ENCODE measurements at places on chromosomes 1 and 21.

- DNase-seq = no peak
Observed at GRCh38 chr1:68121536-68121935, 71.1 kb upstream of the DIRAS3 start.

GRCh38 chr21:40173816-40174215 is 306.6 kb downstream of the PCP4 start:
- peak; percentile 13 for DNase-seq

DNA sequence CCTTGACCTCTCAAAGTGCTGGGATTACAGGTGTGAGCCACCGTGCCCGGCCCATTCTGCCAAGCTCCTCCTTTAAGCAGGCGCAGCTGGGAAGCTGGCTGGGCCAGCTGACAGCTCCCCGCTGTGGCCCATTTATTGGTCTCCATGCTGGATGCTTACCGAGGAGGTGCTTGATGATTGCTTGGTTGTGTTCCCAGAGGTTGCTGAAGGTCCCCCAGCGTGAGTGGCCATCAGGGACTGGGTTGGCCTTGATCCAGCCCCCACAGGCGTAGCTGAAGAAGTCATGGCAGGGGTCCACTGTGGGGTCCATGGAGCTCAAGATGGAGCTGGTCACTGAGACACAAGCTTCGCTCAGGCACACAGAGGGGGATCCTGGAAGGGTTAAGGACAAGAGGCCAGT is 17.7 kb downstream of the ECE1 start:
- no peak for DNase-seq

- no peak for DNase-seq
Observed at GRCh38 chr1:117643601-117644000, 37.8 kb downstream of the TENT5C start.

- no peak for DNase-seq
Observed at GRCh38 chr1:119617751-119618691, 30.0 kb downstream of the ZNF697 start.

- DNase-seq = no peak
Observed at GRCh38 chr1:33379631-33380354, 51.1 kb downstream of the PHC2 start.

DNA sequence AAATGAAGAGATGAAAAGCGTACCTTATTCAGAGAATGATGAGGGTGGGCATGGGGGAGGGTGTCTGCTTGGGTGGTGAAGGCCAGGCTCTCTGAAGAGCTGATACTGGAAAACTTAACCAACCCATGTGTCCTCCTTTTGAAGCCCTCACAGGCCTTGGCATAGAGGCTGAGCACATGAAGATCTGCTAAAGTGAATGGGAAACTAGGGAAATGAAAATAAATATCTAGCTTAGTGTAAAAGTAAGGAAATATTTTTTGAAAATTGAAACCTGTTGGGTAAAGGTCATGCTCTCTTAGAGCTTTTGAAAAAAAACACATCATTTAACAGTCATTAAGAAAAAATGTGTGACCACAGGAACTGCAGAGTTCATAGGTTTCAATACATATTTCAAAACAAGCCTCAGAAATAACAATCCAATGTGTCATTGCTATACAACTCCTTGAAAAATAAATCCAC is 40.5 kb upstream of the RALGPS2 start:
- DNase-seq = no peak

GRCh38 chr1:86739648-86740509 is 35.5 kb downstream of the SH3GLB1 start:
- no peak for DNase-seq

DNA sequence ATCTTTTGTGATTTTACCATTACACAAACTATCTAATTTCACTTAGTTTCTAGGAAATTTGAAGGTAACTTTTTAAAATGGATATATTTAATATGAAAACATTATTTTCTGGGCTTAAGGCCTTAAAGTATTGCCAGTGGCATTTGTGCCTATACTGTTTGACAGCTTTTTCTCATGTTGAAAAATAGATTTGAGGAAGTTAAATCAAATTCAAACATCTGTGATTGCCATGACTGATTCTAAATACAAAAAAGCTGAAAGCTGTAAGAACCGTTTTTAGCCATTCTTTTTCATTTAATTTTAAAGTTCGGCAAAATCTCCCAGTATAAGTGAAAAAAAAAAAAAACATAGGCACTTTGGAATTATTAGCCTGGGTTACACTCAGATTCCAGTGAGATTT is 301.1 kb downstream of the DPYD start:
- no peak for DNase-seq

DNA sequence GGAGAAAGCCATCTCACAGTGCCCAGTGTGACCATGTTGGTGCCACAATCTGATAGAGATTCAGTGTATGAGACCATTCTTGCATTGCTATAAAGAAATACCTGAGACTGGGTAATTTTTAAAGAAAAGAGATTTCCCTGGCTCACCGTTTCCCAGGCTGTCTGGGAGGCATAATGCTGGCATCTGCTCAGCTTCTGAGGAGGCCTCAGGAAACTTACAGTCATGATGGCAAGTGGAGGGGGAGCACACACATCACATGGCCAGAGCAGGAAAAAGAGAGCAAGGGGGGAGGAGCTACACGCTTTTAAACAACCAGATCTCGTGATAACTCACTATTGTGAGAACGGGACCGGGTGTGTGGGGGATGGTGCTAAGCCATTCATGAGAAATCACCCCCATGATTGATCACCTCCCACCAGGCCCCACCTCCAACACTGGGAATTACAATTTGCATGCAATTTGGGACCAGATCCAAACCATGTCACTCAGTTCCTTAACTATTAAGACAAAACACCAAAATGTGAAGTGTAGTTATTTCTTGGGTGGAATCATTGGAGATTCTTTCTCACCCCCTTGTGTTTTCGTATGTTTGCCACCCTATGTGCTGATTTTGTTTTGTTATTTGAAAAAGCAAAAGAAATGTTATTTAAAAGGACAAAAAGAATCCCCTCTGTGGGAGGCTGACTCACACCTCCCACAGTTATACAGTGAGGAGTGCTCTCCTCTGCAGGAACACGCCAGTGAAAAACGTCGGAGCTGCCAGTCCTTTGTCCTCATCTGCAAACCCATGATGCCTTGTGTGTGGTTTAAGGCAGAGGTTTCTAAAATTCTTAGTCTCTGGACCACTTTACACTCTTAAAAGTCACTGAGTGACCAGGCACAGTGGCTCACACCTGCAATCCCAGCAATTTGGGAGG is 46.9 kb upstream of the IFNLR1 start:
- peak; percentile 15 for DNase-seq

- DNase-seq = no peak
Observed at GRCh38 chr1:218139761-218140160, 145.3 kb upstream of the RRP15 start.

DNA sequence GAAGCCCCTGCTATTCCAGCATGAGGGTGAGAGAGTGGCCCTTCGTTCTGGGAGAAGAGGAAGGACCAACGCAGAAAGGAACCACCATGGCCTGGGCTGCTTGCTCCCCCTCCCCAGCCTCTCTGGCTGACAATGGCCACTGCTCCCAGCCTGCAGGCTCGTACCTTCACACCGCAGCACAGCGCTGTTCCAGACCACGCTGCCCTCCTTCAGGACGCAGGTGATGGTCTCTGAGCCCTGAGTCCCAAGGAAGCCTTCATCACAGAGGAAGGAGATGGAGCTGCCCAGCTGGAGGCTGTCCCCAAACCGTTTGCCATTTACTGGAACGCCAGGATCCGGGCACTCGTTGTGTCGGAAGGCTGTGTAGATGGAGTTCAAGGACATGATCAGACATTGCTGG is 124.9 kb upstream of the HMGB4 start:
- no peak for DNase-seq

DNA sequence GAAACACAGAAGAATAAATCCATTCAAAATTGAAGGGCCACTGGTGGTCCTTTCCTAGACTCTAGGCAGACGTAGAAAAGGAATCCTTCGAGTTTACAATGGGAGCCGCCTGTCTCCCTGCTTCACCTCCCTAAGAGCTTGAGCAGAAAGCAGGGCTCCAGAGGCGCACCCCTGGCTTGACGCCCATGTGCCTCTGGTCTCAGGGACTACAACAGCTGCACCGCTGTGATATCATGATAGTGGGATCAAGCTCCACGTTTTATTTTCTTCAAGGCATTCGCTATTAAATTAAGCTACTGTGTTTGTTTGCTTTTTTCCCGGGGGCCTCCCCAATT is 403 bp upstream of the C1orf122 start:
- DNase-seq = no peak

- DNase-seq = peak; percentile 93
Observed at GRCh38 chr1:40393173-40393572, 19.6 kb downstream of the SMAP2 start.

GRCh38 chr1:64194168-64195080 is 9.0 kb upstream of the UBE2U start:
- peak; percentile 4 for DNase-seq

DNA sequence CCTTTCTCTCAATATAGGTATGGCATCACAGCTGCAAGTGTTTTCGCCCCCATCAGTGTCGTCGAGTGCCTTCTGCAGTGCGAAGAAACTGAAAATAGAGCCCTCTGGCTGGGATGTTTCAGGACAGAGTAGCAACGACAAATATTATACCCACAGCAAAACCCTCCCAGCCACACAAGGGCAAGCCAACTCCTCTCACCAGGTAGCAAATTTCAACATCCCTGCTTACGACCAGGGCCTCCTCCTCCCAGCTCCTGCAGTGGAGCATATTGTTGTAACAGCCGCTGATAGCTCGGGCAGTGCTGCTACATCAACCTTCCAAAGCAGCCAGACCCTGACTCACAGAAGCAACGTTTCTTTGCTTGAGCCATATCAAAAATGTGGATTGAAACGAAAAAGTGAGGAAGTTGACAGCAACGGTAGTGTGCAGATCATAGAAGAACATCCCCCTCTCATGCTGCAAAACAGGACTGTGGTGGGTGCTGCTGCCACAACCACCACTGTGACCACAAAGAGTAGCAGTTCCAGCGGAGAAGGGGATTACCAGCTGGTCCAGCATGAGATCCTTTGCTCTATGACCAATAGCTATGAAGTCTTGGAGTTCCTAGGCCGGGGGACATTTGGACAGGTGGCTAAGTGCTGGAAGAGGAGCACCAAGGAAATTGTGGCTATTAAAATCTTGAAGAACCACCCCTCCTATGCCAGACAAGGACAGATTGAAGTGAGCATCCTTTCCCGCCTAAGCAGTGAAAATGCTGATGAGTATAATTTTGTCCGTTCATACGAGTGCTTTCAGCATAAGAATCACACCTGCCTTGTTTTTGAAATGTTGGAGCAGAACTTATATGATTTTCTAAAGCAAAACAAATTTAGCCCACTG is 11.5 kb downstream of the HIPK1 start:
- DNase-seq = no peak

DNA sequence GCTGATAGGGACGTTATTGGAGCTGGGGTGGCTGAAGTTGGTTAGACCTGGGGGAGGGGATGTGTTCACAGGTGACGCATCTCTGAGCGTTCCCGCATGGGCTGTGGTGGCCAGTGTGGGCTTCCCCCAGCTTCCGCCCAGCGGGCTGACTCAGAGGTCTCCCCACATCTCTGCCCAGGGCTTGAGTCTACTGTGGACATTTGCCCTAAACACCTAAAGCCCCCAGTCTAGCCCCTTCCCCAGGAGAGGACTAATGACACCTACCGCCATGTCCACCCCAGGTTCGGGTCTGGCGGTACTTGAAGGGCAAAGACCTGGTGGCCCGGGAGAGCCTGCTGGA is 2.0 kb downstream of the AGRN start:
- DNase-seq = no peak

- DNase-seq = no peak
Observed at GRCh38 chr1:234555390-234556024, 54.5 kb downstream of the IRF2BP2 start.

- no peak for DNase-seq
Observed at GRCh38 chr21:14889080-14889810, 175.6 kb downstream of the NRIP1 start.

DNA sequence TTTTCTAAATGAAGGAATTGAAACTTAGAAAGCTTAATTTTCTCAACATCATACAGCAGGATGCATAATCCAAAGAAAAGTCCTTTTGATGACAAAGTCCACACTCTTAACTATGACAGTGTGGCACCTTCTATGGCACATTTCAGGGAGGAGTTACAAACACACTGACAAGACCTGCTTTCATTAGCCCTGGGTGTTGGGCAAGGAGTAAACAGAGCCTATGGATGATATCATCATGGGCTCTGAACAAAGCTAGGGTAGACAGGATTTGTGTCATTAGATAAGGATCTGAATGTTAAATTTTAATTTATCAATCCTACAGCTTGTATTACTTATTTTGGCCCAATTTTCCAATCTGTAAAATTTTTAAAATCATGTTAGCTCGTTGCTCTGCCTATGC is 62.6 kb upstream of the DENND1B start:
- peak; percentile 45 for DNase-seq

GRCh38 chr1:13766592-13767564 is 66.9 kb downstream of the PRDM2 start:
- DNase-seq = no peak

GRCh38 chr1:119974013-119974412 is 77.7 kb upstream of the ADAM30 start:
- DNase-seq = no peak

Measured in inflammatory macrophage (primary cell).